ENCODE measurements at places on chromosomes 3 and 15.

- no peak for DNase-seq
Observed at GRCh38 chr15:74866090-74866489, 7.1 kb downstream of the SCAMP2 start.

DNA sequence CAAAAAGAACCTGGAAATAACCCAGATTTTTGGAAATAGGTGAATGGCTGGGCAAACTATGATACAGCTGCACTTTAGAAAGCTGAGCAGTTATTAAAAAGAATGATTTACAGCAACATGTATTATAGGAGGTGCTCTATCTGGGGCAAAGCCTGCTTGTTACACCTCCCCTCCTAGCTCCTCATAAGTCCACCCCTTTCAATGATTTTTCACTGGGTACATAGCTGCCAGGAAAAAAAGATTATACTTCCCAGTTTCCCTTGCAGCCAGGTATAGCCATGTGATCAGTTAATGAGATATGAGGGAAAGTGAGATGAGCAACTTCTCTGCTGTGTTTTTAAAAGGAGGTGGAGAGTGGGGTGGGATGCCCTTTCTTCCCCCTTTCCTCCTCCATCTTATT lies 97.7 kb downstream of the CHST2 start:
- DNase-seq, result no peak

GRCh38 chr3:85007195-85008094 lies 48.7 kb downstream of the CADM2 start:
- DNase-seq, result no peak

GRCh38 chr3:17585394-17586325 lies 156.8 kb downstream of the TBC1D5 start:
- DNase-seq, result no peak

DNA sequence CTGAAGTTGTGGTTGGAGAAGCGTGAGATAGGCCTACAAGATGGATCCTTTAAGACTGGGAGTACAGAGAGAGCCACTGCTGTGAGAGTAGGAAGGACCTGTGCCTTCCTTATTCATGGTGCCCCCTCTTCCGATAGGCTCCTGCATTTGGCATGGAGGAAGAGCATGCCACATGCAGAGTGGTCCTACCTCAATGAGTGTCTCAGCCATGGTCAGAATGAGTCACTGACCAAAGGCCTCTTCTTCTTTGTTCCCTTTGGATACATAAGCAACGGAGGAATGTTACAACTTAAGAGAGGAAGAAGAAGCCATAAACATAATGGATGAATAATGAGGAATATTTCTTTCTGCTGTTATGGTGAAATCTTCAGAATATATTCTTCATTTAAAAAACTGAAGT lies 681.2 kb upstream of the GRM7 start:
- DNase-seq, result no peak

DNA sequence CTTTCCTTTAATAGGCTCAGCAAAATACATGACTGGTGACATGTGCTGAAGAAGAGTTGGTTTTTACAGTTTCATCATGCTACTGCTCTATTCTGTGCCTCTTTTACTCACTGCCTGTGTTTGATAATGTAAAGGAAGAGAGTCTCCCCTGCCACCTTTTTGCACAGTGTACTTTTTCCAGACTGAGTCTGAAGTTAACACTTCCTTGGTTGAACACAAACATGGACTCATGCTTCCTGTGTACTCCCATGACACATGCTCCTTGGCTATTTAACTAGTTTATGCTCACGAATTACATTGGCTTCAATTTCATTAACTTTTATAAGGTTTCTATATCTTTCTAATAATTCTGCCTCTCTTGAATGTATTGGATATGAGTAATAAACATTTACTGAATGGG lies 396.1 kb downstream of the VGLL3 start:
- DNase-seq, result no peak

GRCh38 chr3:9916346-9916733 lies 558 bp upstream of the IL17RC start:
- no peak for DNase-seq

- DNase-seq, result no peak
Observed at GRCh38 chr3:96266395-96267190, 547.8 kb upstream of the EPHA6 start.

- no peak for DNase-seq
Observed at GRCh38 chr15:52796753-52797520, 6.8 kb upstream of the ONECUT1 start.

GRCh38 chr3:112128843-112129727 lies 4.0 kb downstream of the GCSAM start:
- no peak for DNase-seq

DNA sequence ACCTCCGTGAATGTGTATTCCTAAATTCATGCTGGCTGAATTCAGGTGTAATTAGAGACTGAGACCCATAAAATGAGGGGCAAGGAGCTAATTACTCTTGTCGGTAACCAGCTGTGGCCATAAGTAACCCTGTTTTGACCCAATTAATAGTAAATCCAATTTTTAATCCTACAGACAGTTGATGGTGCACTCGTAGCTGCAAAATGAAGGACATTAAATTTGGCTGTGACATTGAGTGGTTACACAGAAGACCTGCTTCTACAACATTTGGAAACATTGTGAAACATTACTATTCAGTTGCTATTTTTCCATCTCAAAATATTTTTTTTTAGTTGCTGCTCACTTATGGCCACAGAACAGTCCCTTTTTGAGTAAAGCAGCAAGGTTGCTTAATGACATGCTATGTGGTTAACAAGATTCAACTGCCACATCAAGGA lies 33.0 kb downstream of the MBNL1 start:
- no peak for DNase-seq

- no peak for DNase-seq
Observed at GRCh38 chr15:57310876-57311275, 65.4 kb upstream of the CGNL1 start.

DNA sequence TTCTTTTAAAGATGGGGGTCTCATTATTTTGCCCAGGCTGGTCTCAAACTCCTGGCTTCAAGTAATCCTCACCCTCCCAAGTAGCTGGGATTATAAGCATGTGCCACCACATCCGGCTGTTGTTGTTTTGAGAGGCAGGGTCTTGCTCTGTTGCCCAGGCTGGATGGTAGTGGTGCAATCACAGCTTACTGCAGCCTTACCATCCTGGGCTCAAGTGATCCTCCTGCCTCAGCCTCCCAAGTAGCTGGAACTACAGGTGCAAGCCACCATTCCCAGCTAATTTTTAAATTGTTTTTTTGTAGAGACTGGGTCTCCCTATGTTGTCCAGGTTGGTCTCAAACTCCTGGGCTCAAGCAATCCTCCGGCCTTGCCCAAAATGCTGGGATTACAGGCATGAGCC lies 105.5 kb downstream of the SENP2 start:
- DNase-seq, result no peak

DNA sequence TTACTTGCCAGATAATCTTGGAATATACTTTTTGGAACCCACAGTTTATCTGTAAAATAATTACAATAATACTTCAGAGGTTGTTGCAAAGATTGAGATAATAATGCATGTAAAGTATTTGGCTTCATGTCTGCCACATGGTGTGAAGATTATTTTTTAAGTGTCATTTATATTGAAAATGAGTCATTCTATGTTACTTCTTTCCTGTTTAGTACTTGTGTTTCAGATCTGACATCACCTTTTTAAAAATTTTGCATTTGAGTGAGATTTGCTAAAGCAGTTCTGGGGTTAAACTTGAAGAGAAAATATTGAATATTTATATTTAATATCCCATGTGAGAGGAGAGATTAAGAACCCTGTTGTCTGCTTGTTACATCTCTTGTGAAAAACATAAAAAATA lies 31.2 kb downstream of the IQGAP1 start:
- no peak for DNase-seq

GRCh38 chr3:58305882-58306711 lies at the start of the genes HTD2 and RPP14:
HTD2 (plus strand) TSS chr3:58306520; CDS start chr3:58317614, 11,094 bp downstream.
RPP14 (plus strand) TSS chr3:58306245; CDS start chr3:58310330, 4,085 bp downstream.
- peak; percentile 88 for DNase-seq

DNA sequence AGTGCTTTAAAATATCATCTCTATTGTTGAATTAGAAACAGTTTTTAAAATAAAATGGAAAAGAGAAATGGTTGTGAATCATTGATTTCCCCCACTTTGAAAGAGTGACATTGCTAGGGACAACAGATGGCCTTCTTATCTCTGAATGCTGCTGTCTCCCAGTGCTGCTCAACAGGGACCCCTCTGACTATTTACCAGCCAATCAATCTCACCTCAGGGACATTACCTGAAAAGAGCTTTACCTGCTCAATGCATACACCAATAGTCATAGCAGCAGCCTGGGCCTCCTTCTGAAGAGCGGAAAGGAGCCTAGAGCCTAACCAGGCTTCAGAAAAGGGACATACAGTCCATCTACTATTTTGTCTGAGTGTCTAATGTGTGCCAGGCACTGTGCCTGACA lies 162.8 kb downstream of the CGGBP1 start:
- no peak for DNase-seq

GRCh38 chr3:71465371-71466036 lies 118.0 kb downstream of the FOXP1 start:
- DNase-seq, result no peak

DNA sequence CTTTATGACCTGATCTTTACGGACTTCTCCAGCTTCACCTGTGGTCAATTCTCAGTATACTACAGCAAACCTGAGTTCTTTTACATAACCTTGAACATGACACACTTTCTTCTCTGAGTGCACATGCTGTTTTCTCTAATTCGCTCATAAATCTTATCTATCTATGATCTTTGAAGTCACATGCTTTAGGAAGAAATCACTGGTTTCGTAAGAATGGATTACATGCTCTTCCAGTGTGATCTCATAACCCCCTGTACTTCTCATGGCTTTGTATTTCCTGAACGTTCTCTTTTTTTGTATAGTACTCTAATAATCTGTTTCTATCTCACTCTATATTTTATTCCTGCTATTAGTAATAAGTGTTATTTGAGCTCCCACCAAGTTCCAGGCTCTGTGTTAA lies 1165.2 kb downstream of the TBL1XR1 start:
- DNase-seq, result no peak

DNA sequence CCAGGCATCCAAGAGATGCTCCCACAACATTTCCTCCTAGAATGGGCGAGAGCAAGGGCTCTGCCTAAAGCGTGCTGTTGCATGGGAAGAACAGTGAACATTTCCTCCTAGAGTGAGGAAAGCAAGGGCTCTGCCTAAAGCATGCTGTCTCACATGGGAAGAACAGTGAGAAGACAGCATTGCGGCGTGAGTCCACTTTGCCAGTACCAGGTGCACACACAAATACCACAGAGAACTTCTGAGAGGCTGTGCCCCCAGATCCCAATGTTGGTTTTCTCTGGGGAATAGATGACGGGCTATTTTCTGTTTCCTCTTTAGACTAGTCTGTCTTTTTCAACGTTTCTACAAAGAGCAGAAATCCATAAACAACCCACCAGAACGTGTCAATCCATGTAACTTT lies 142.9 kb downstream of the LRRK1 start:
- DNase-seq, result no peak

- no peak for DNase-seq
Observed at GRCh38 chr3:175695251-175695650, 836.1 kb downstream of the NAALADL2 start.

GRCh38 chr3:154247806-154248415 lies 76.4 kb downstream of the DHX36 start:
- DNase-seq, result no peak

- no peak for DNase-seq
Observed at GRCh38 chr3:141432904-141433303, 53.9 kb upstream of the RASA2 start.

DNA sequence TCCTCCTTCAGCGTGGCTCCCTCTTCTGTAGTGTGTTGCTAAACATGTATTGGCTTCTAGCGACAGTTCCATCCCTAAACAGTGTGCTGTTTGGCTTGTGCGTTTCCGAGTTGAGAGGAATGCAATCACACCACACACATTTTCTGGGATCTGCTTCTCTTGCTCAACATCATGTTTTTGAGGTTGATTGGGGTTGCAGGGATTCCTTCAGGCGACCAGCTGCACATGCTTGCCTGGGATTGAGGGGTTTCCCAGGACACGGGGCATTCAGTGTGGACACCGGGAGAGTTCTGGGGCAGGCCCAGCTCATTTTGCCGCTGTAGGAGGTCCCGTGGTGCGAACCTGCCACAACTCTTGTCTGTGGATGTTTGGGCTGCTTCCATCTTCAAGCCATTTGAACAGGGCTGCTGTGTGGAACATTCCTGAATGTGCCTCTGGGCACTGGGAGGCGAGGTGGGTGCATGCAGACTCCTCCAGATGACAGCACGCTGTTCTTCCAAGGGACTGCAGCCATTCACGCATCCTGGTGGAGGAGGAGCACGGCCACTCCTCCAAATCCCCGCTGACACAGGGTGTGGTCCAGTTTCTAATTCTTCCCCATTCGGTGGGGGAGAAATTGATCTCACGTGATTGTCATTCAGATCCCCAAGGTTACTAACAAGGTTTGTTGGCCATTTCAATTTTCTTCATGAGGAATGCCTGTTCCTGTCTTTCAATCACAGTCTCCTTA lies 82.8 kb downstream of the PLXNA1 start:
- DNase-seq, result no peak

- DNase-seq, result no peak
Observed at GRCh38 chr15:42483677-42484076, 7.3 kb downstream of the ZNF106 start.

- DNase-seq, result no peak
Observed at GRCh38 chr3:53074761-53075742, 29.2 kb upstream of the SFMBT1 start.

DNA sequence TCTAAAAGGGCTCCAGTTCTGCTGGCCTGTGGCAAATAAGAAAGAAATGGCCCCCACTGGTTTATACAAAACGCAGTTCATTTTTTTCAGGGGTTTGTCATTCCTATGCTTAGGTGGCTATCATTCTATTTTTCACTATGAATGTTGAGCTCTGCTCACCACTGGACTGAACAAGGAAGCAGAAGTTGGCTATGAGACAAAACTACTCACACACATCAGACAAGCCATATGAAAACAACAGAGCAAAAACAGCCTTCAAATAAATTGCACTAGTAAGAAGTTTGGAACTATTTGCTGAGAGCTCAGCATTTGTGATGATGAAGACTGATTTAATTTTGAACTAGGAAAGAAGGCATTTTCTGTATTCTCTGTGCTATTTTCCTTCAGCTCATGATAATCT lies 328.5 kb downstream of the MECOM start:
- DNase-seq, result no peak

- no peak for DNase-seq
Observed at GRCh38 chr3:42714171-42714852, 11.7 kb upstream of the HHATL start.

- no peak for DNase-seq
Observed at GRCh38 chr3:50347187-50347813, 1.8 kb upstream of the ZMYND10 start.

- no peak for DNase-seq
Observed at GRCh38 chr3:179299999-179300613, 22.7 kb upstream of the ZNF639 start.

DNA sequence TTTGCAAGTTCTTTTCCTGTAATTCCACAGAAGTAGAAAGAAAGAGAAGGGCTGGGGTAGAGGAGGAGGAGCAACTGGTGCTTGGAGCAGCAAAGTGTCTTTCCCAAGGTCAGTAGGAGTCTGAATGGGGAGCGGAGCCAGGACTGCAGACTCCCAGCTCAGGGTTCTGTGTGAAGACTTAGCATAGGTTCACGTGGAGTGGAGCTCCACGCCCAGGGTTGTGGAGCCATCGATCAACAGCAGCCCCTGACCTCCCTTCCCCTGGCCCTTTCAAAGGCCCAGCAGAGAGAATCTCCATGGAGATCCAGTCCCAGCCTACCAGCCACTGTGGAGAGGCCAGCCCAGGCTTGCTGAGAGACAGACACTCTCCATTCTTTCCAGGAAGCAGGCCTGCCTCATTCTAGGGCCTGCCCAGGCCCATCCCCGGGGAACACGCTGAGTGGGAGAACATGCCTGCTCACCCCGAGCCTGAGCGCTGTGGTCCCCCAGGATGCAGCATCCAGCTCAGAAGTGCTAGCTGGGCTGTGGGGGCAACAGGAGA lies 62.1 kb downstream of the CORO2B start:
- DNase-seq, result no peak

GRCh38 chr15:48360841-48361240 lies 29.6 kb downstream of the DUT start:
- no peak for DNase-seq
